Sigmoid colon (tissue), 7 donors: ENCODE measurements at places on chromosomes 12 and 14. TPM values are rescaled to one million over a fixed set of nuclear protein-coding genes. Genes with fewer than 3 reads are reported as not detected.
A peak's percentile ranks its signal among the peaks of the same experiment; 100 is the strongest.

GRCh38 chr12:112611908-112612307, 179.6 kb upstream of the RPH3A start:
- DNase-seq, result no peak

- no peak for DNase-seq
These were observed 466.3 kb downstream of the DIO2 start for GRCh38 chr14:79745046-79745445.

GRCh38 chr12:19572920-19573558, 133.7 kb downstream of the AEBP2 start:
- no peak for DNase-seq

DNA sequence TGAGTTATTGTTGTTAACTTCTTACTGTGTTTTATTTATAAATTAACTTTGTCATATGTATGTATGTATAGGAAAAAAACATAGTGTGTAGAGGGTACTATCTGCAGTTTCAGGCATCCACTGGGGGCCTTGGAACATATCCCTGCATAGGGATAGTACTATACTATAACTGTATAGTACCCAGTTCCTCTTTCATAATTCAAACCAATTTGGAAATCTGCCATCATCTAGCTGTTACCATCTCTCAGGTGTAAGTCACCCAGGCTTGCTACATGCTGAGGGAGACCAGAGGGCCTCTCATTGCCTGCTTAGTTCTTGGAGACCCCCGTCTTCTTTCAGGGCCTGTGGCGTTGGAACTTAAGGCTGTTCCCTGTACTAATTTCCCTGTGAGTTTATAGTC, 12.9 kb upstream of the DCD start:
- no peak for DNase-seq

DNA sequence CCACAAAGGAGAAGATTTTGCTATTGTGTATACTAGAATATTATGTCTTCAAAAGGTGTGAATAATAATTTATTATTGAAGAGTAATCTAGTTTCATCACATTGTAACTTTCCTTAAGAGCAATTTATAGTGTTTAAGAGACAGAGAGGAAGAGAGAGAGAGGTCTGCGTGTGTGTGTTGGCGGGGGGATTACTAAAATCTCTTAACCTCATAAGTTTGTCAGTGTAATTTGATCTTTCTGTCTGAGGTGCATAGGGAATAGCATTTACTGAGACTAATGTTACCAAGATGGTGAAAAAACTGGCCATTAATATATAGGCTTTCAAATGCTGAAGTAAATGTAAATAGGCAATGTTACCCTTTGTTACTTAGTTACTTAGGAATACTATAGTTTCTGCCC, 48.2 kb upstream of the BTG1 start:
- no peak for DNase-seq

DNA sequence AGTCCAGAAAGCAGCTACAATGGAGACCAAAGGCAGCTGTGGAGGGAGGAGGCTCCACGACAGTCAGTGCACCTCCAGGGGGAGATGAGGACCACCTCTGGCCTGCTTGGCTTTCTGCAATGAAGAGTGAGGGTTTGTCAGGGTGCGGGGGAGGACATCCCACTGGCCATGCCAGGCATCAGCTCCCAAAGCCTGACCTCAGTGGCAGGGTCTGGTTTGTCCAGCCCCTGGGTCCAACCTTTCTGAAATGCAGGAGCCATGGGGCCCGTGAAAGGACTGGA, 35.2 kb downstream of the SLC6A12 start:
- no peak for DNase-seq

DNA sequence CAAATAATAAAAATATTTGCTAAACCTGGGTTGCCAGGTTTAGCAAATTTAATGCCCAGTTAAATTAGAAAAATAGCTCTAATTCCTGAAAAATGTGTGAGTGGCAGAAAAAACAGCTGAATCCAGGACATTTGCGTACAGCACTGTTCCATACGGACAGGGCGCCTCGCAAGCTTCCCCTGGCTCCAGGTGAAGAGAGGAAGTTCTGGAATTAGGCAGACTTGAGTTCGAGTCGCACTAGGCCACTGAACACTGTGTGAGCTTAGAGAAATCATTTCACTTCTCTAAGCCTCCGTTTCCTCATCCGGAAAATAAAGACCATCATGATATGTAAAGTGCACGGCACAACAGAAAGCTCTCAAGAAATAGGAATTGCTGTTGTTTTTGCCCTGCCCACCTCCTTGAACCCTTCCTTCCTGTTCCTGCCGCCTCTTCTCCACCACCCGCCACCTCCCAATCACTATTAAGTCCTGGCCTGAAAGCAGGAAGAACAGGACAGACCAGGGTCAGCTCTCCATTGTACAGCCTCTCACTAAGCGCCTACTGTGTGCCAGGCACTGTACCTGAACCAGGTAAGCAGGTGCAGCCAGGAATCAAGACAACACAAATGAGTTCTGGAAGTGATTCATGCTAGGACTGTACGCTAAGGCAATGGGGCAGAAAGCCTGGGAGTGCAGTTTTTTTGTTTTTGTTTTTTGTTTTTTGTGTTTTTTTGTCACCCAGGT, 763 bp upstream of the PHETA1 start:
- no peak for DNase-seq

GRCh38 chr14:71206766-71207371, 299.6 kb downstream of the PCNX1 start:
- DNase-seq, result peak; percentile 68

GRCh38 chr12:80763874-80764273, 47.2 kb downstream of the MYF5 start:
- DNase-seq, result no peak

GRCh38 chr14:68250927-68251768, 431.6 kb downstream of the RAD51B start:
- no peak for DNase-seq

DNA sequence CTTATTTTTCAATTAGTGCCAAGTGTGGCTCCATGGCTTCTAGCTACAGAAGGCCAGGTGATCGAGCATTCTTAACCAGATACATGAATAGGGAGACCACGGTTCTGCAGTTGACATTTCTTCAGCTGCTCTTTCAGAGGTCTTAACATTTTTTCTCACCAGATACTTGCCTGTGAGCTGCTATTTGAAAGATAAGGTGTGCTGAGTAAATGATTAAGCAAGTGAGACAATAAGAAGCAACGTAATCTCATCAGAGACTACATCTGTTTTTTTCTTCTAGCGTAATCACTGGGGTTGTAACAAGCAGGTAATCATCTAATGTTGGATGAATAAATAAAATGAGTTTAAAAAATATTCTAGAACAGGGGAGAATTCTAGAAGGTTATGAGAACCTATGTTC, 912.9 kb downstream of the DIO2 start:
- DNase-seq, result no peak

GRCh38 chr14:54355698-54356097, 41.1 kb upstream of the CDKN3 start:
- no peak for DNase-seq

- no peak for DNase-seq
These were observed 476.2 kb downstream of the FSCB start for GRCh38 chr14:44030831-44031383.

DNA sequence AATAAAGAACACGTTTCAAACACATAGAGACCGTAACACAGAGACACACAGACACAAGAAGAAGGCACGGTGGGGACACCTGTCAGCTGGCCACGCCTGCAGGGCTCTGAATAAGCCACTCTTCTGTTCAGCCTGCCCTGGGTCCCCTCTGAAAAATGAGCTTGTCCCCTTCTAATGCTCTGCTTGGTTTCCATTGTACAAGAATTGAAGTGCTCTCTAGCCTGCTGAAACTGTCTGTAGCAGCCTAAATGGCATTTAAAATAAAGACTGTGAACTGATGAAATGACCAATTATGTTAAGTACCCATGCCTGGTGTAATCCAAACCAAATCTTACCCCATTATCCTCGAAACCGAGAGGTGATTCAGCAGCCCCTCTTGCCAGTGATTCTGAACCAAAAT, 139.8 kb downstream of the FOXN3 start:
- DNase-seq, result no peak

- no peak for DNase-seq
These were observed 10.0 kb upstream of the CDCA4 start for GRCh38 chr14:105030836-105031396.

- DNase-seq, result no peak
These were observed 19.4 kb downstream of the LDHB start for GRCh38 chr12:21638054-21638891.

- DNase-seq, result no peak
These were observed 24.3 kb downstream of the CNOT2 start for GRCh38 chr12:70267550-70267949.

GRCh38 chr14:66435683-66436082, 50.5 kb upstream of the CCDC196 start:
- DNase-seq, result no peak

DNA sequence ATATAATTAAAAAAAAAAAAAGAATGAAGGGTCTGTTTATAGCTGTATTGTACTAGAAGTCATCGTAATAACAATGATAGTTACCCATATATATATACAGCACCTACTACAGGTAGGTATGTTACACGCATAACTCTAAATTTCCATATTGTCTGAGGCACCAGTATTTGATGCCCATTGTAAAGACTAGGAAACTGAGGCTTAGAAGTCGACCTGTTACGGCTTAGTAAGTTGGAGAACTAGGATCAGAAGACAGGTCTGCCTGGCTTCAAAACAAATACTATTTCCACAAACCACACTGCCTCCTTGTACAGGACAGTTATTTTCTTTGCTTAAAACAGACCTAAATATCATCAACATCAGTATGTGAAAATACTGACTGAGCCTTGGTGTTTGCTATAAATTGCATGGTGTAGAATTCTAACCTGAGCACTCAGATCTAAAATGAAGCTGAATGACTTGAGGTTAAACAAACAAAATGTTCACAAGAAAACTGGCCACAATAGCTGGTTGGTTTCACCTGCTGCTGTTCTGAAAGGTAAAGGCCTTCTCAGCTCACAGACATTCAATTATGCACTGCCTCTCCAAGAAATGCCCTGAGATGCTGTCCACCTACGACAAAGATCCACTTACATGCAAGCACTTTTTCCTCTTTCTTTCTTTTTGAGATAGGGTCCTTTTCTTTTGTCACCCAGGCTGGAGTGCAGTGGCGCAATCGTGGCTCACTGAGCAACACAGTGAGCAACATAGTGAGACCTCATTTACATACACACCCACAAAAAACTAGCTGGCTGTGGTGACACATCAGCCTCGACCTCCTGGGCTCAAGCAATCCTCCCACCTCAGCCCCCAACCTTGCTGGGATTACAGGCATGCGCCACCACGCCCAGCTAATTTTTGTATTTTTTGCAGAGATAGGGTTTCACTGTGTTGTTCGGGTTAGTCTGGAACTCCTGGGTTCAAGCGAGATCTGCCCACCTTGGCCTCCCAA, 35.7 kb downstream of the SSH1 start:
- DNase-seq, result no peak

GRCh38 chr14:104209985-104210816, 71.8 kb downstream of the KIF26A start:
- no peak for DNase-seq

GRCh38 chr14:61226015-61226654, 55.0 kb downstream of the TMEM30B start:
- no peak for DNase-seq

GRCh38 chr12:26244503-26244902, 49.1 kb downstream of the SSPN start:
- no peak for DNase-seq

Gene PRH2
- 1.4 TPM for total RNA-seq

Gene AMIGO2
- total RNA-seq, result 59.2 TPM

Gene SYNE3
- 11.0 TPM for total RNA-seq

Gene ANAPC7
- 56.8 TPM for total RNA-seq

Gene HSPB8
- total RNA-seq, result 485 TPM

Gene ACRBP
- 1.4 TPM for total RNA-seq
